ENCODE measurements at places on chromosomes 1 and 21.

DNA sequence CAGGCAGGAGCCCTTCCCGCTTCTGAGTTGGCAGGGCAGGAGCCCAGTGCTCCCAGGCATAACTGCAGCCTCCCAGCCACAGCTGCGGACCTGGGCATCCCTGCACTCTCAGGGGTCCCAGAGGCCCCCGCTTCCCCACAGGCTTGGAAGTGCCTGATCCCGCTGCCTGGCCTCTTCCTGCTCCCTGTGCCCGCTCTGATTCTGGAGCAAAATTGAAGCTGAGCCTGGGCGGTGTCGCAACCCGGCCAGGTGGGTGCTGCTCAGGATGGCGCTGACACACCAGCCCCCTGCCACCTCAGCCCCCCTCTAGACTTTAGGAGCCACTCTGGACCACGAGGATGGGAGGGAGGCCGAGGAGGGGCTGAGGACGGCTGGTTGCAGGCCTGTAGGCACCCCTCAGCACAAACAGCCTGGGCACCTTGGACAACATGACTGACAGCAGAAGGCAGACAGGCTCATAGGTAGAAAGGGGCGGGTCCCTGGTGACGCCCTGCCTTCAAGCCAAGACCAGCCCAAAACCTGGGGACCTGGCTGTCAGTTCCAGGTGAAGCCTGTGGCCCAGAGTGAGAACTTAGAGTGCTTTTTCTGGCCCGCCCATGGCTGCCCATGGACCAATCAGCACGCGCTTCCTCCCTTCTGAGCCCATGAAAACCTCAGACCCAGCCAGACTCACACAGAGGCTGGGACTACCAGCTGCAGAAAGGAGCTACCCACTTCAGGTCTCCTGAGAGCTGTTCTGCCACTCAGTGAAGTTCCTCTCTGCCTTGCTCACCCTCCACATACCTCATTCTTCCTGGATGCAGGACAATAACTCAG, 7.2 kb downstream of the HLCS start:
- peak; percentile 15 for DNase-seq

DNA sequence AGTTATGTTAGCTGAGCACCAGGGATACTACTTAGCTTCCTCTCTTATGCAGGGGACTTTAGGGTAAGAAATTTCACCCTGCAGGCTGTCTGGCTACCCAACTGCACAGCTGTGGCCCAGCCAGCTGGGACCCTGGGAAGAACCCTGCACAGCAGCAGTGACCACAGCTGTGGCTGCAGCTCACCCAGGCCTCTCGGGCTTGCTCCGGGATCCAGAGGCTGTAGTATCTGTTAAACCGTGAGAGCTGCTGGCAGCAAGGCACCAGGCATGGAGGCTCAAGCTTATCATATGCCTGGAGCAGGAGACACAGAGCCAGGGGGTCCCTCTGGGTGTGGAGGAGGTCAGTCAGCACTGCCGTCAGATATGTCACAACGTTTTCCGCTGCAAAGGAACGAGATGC, 40.3 kb downstream of the URB1 start:
- no peak for DNase-seq

DNA sequence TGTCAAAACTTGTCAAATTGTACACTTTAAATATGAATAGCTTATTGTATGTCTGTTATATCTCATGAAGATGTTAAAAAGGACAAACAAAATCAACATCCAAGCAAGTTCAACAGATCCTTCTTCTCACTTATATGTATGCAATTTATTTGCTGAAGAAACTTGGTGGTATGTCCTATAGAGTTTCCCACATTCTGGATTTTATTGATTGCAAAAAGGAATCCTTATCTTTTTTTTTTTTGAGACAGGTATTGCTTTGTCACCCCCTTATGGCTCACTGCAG, 5.6 kb upstream of the RABGAP1L start:
- DNase-seq, result no peak

GRCh38 chr1:232925421-232926220, 24.8 kb upstream of the NTPCR start:
- no peak for DNase-seq

DNA sequence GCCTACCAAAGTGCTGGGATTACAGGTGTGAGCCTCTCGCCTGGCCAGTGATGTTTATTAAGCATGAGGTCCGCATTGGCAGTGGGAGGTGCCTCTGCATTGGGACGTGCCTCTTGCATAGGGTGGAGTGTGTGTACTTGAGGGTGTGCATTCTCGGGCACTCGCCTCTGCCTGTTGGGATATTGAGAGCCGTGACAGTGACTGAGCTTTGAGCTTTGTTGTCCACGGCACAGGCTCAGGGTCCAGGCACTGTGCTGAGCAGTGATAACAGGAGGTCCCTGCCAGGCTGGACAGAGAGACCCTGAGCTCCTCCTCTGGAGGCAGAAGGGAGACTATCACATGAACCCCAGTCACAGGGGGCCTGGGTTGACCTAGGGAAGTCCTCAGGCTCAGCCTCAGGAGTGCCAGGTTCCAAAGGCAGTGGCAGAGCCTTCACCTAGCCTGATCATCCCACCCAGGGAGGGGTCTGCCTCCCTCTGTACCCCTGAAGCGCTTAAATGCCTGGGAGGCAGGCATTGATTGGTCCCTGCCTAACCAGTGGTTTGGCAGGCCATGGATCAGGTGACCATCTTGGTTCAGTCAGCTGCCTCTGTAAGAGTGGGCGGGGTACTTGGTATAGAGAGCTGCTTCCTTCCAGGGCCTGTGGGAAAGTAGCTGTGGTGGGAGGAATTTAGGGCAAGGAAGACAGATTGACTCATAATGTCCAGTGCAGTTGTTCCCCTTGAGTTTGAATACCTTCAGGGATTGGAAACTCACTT, 213.8 kb upstream of the TMEM51 start:
- DNase-seq, result no peak

DNA sequence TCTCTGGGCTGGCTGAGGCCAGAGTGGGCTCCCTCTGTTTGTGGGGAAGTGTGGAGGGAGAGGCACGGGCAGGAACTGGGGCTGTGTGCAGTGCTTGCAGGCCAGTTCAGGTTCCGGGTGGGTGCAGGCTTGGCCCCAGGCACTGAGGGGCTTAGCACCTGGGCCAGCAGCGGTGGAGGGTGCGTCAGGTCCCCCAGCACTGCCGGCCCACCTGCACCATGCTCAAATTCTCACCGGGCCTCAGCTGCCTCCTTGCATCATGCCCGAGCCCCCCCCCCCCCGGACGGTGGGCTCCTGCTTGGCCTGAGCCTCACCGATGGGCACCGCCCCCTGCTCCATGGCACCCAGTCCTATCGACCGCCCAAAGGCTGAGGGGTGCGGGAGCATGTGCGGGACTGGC, 26.3 kb upstream of the FCGR2A start:
- no peak for DNase-seq

DNA sequence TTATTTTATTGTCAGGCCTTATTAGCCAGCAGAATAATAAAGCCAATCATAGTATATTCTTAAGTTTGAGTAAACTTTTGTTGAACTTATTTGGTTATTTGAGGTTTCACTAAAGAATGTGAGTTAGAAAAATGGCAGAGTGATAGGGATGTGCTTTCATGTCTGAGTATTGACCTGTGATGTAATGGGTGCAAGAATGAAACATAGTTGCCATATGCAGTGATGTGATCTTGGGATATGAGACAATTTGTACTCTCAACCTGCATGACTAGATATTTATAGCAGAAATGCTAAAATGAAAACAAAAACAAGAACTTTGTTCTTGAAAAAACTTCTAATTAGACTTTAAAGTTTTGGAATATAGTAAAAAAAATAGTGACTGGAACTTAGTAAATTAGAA, 97.9 kb downstream of the DISP1 start:
- DNase-seq, result no peak
